ENCODE measurements at places on chromosomes 4 and X.
A peak's percentile ranks its signal among the peaks of the same experiment; 100 is the strongest.

GRCh38 chrX:70437011-70437410 lies 7.6 kb upstream of the DLG3 start:
- DNase-seq = no peak

DNA sequence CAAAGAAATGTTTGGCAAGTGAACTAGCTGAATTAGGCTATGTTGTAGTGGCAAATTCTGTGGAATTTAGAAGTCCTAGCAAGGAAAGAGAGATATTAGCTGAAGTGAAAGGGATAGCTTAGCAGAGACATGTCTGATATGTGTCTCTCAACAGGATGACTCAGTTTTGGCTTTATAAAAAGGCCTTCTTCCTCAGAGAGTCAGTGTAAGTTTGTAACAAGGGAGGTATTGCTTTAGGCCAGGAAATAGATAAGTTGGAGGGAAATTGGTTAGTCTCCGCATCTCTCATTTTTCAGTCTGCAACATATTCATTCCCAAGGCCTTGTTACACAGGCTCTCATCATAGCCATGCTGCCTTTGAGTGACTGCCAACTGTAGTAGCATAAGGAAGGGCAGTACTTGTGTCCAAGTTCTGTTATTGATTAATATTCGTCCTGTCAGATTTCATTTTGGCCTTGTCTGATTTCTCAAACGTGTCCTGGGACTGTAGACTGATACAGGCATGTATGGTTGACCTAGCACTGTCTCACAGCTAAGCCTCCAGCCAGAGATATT lies 4.0 kb downstream of the TMEM164 start:
- DNase-seq = no peak

DNA sequence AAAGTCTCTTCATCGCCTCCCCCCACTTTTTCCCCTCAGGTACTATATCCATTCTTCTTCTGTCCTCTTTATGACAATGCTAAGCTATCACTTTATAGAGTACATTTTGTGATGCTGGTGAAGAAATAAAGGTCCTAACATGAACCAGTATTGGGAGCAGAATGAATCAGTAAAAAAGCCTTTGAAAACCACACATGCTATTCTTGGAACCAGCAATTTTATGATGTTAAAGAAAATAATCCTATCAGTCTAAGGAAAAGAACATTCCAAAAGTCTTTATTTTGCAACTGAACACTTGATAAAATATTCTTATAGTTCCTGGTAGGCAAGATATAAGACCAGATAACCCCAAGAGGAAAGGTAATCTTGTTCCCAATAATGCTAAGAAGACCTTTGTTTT lies 107.8 kb upstream of the MCF2 start:
- DNase-seq = no peak

DNA sequence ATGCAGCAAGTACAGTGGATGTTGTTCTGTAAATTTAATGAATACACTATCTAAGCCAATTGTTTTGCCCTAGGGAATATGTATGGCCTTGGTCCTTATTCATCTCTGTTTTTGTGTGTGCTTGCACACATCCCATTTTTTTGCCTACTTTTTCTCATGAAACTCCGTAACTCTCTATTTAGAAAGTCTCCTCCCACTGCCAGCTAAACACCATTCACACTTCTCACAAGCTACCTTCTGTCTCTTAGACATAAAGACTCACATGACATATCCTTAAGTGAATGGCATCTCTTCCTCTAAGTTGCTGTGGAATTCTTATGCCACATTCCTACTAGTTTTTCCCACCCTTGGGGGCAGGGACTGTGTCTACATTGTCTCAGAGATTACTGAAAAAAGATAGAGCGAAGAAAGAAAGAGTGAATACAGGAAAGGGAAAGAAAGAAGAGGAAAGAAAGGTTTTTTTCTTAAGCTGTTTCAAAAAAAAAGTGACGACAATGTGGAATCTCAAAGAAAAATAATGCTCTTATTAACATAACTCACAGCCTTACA lies 117.5 kb downstream of the ATG4A start:
- DNase-seq = no peak

GRCh38 chr4:123996718-123997510 lies 600.3 kb downstream of the SPRY1 start:
- DNase-seq = no peak

- peak; percentile 24 for DNase-seq
Observed at GRCh38 chr4:125314676-125315575, at the start of gene FAT4. FAT4 (plus strand) TSS chr4:125314955; CDS start chr4:125316412, 1,457 bp downstream.

Measured in NCI-H526 (cell line).